Suppressor macrophage (primary cell): ENCODE measurements at places on chromosomes 1 and 21.

DNA sequence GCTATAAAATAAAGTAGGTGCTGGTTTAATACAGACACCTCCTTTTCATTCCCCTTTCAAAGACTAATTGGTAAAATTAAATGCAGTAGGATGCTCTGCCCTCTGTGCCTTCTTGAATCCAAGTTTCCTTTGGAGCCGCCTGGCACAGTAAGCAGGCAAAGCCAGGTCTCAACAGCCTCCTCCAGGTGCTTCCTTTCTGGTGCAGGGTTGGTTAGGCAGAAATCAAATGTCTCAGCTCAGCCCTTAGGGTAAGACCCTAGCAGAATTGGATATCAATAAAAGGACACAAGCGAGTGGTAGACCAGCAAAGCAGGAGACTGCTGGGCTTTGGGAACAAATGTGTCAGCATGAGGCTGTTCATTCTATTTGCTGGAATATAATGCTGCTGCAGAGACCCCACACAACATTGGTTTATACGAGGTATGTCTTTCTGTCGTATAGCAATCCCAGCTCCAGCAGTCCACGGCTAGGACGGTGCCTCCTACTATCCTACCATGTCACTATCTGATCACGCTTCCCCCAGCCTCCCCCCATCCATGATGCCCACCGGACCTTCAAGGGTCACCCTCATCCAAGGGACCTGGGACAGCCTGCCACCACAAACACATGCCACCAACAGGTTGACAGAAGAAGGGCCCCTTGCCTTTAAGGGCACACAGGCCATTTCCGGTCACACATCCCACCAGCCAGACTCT, 58.4 kb downstream of the CAPN2 start:
- DNase-seq: no peak

- no peak for DNase-seq
Measured at GRCh38 chr1:236175642-236176336, 33.5 kb downstream of the GPR137B start.

DNA sequence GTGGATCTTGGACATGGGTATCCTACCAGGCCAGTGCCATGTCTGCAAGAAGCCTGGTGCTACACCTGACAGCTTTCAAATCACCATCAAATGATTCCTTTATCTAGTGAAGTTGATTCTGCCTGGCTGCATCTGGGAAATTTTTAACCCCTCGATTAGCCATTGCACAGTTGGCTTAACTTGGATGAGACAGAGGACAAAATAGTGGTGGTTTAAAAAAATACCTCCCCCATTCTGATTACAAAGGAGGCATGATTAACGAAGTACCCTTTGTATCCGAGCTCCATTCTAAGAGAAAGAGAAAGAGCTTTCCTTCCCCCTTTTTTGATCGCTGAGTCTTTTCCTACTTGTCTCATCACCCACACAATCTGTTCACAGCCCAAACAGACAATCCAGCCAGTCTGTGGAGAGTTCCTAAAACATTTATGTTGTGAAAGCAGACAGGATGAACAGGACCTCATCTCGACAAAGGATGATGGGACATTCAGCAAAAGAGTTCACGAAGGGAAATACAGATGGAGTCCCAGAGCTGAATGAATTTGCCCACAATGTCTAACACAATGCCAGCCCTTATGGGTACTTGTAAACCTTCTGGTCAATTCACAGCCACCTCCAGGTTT, 20.5 kb downstream of the WLS start:
- DNase-seq: no peak

DNA sequence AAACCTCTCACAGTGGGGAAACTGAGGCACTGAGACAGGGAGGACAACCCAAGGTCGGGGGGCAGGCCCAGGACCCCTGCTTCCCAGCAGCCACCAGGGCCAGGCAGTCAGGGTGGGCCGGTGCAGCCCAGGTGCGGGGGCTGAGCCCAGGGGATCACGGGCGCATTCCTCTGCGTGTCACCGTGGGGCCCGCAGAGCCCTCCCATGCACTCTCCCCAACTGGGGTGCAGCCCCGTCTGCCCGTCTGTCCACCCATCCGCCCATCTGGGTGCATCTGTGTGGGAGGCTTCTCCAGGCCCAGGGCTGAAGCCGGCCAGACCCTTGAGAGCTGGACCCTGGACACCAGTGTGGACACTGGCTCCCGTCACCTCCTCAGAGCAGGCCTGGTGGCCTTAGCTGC, 2.9 kb upstream of the PLCH2 start:
- DNase-seq: no peak

GRCh38 chr1:156460525-156460924, 40.0 kb downstream of the MEF2D start:
- DNase-seq: no peak

DNA sequence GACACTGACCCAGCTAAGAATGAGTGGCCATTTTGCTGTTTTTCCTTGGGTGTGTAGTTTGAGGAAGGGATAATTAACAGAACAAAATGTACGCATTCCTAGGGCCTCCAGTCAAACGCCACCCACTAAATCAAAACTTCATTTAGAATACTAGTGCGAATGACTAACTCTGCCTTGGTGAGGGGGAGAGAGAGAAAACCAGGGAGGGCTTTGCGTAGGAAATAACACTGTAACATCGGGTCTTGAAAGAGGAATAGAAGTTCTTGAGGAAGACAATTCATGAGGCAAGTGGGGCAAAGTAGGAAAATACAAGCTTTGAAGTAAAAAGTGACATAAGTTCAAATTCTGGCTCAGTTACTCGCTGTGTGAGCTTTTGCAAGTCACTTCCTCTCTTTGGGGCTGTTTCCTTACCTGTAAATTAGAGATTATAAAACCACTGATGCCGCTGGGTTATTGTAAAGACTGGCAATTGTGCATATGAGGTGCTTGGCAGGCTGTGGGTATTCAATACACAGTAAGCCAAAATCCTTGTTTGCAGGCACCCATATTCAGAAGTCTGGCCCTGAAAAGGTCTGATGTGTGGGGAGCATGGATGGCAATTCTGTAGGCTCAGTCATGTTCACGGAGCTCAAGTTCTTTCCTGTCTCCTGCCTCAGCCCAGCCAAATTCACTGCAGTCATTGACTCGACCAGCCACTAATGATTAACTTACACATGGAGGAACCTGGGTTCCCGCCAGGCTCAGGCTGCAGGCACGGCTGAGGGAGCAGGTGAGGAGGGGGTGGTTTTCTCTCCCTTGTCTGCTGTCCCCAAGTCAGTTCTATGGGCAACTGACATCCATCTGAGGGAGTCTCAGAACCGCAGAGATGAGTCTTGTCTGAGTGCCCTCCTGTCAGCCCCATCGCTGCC, 140.3 kb upstream of the CSF3R start:
- DNase-seq: peak; percentile 1

GRCh38 chr1:84412316-84412942, 14.1 kb downstream of the DNASE2B start:
- no peak for DNase-seq

- no peak for DNase-seq
Measured at GRCh38 chr1:39346872-39347271, 142.4 kb downstream of the MACF1 start.

DNA sequence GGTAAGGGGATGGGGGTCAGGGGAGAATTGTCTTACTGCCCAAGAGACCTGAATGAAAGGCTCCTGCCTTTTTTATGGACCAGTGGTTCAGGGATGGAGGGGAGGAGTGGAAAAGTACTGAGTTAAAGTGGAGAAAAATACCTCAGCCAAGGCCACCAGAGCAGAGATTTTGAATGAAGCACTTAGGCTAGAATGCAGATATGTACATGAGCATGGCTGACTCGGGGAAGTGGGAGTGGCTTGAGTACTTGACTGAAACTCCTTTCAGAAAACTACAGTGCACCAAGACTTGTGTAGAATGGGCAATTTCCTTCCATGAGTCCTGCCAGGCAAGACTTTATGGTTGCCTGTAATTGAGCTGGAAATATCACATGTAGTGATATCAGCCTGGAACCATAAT, 429.6 kb upstream of the LRRC7 start:
- DNase-seq: no peak

DNA sequence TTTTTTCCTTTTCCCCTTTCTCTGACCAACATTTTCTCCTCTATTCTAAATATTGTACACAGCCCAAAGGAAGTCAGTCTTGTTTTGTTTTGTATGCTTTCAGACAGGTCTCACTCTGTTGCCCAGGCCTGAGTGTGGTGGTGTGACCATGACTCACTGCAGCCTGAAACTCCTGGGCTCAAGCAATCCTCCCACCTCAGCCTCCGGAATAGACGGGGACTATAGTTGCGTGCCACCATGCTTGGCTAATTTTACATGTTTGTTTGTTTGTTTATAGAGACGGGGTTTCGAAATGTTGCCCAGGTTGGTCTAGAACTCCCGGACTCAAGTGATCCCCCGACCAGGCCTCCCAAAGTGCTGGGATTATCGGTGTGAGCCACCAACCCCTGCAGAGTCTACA, 72.8 kb downstream of the NRIP1 start:
- peak; percentile 4 for DNase-seq

GRCh38 chr1:34356853-34357252, 180.1 kb downstream of the C1orf94 start:
- no peak for DNase-seq

DNA sequence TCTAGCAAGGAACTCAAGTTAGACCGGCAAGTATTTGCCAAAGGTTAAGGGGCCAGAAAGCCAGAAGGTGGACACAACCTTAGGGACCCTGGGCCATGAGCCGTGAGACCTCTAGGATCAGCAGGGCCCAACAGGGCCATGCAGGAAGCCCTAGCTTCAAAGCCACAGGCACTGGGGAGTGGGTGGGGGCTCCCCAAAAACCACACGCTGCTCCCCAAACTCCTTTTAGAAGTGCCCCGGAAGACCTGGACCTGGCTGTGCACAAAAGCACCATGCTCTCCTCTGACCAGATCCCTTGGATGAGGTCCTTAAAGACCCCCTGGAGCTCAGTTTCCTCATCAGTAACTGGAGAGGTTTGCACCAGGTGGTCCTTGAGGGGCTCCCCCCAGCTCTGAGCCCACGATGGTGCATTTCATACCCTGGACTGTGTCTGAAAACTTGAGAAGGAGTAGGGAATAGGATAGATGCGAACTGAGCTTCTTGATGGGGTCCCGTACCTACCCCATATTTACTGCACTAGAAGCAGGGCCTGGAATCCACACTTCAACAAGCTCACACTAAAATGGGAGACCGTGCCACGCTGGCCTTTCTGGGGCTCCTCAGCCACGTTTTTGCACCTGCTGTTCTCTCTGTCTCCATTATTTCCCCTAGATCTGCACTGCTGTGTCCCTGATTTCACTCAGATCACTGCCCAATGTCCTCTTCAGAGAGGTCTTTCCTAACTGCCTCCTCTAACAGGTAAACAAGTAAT, 40.6 kb upstream of the LBR start:
- DNase-seq: no peak

DNA sequence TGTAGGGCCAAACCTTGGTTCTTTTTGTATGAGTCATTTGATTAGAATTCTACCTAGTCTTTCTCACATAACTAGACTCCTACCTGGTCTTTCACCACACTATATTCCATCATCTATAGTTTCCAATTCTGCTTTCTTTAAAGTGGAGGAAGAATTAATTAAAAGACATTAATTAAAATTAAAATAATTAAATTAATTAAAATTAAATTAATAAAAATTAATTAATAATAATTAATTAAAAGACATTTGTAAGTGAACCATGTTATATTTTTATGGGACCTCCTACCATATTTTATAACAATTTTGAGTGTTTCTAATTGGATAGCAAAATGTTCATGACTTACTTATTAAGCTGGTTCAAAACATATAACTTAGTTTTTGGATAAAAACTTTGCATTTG, 77.4 kb downstream of the CCDC18 start:
- DNase-seq: no peak

DNA sequence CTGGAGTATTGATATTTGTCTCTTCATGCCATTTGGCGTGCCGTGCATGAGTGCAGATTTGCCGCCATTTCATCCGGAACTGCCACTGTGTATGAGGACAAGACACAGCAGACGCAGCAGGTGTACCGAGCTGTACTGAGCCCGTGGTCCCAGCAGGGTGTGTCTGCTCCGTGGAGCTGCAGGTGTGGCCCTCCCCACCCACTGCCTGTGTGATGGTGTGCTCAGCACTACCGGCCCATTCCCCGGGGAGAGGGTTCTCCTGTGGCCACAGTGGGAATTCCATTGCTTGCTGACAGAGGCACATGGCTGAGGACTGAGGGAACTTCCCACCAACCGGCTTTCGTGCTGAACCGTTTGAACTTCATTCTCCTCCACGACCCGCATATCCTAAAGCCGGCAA, 34.3 kb upstream of the COL6A1 start:
- no peak for DNase-seq

DNA sequence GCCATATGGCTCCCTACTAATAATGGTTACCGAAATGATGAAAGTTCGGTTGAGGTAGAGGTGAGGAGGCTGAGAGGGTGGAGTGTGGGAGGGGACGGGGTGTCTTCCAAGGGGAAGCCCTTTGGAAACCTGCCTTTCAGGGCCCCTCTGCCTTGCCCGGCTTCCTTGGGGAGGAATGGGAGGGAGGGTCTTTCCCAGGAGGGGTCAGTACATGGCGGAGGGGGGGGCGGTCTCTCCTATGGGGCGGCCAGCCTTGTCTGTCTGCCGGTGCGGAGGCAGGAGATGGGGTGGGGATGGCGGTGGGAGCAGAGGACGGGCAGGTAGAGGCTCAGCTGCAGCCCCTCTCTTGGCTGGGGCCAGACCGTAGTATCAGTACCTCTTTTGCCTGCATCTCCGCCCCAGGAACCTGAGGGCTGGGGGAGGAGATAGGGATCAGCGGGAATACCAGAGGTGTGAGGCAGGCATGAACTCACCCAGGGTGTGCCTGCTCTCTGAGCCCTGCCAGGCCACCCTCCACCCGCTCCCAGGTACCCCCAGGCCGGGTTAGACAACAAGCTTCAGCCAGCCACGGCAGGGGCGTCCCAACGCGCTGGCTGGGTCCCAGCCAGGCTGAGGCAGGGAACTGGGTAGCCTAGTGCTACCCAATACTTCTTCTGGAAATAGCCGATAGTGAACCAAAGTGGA, 79.4 kb upstream of the POU3F1 start:
- DNase-seq: no peak

GRCh38 chr1:182206626-182207239, 145.2 kb upstream of the ZNF648 start:
- DNase-seq: no peak

- peak; percentile 52 for DNase-seq
Measured at GRCh38 chr1:210360852-210361477, 32.3 kb downstream of the HHAT start.

GRCh38 chr1:209168204-209168603, 415.3 kb upstream of the CAMK1G start:
- DNase-seq: no peak

DNA sequence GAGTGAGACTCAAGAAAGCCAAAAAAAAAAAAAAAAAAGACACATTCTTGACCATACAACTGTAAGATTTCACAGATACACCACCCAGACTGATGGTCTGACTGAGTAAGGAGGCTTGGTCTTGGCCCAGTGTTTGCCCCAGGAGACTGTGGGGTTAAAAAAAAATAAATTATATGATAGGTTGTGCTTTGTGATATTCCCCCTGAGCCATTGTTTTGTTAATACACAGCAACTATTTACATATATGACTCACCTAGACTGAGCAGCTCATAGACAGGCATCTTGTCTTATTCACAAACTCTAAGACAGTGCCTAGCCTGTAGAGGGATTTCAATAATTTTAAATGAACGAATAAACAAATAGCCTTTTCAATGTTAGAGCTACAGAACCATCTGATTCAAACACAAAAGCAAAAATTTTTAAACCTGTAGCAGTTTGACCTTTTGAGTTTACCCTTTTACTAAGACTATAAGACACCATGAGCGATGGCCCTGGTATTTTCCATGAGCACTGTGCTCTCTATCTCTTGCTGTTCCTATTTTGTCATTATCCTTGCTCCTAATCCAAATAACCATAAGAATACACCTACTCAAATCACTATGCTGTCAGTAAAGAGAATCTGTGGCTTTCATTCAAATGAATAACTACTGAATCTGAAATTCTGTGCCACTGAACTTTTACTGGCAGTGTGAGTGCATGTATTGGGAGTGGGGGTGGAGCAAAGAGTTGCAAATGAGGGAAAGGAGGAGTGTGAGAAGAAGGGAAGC, 199.4 kb upstream of the PTBP2 start:
- no peak for DNase-seq
